ENCODE measurements at places on chromosomes 6 and 20.

DNA sequence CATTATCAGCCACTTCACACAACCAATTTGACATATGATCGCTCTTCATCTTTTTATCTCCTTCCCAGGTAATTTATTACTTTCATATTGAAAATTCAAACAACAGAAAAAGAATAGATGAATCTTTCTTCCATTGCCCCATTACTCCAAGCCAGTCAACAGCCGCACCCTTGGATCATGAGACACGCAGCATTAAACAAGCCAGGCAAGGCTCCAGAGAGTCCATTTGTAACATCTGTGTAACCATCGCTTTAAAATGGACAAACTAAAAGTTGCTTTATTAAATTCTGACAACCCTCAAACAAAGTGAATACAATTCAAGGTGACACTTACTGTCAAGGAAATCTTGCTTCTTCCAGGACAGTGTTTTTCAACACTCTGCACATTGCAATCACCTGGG, 200.3 kb downstream of the EPM2A start:
- DNase-seq: peak; percentile 65

DNA sequence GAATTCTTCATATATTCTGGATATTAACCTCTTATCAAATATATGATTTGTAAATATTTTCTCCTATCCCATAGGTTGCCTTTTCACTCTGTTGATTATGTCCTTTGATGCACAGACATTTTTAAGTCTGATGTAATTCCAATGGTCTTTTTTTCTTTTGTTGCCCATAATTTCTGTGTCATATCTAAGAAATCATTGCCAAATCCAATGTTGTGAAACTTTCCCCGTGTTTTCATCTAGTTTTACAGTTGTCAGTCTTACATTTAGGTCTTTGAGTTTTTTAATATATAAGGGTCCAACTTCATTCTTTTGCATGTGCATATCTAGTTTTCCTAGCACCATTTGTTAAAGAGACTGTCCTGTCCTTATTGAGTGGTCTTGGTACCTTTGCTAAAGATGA, 111.5 kb downstream of the SESN1 start:
- no peak for DNase-seq

- DNase-seq: no peak
Measured at GRCh38 chr6:84696166-84696565, 68.2 kb downstream of the TBX18 start.

- DNase-seq: no peak
Measured at GRCh38 chr6:150717419-150717818, 117.7 kb downstream of the PLEKHG1 start.

DNA sequence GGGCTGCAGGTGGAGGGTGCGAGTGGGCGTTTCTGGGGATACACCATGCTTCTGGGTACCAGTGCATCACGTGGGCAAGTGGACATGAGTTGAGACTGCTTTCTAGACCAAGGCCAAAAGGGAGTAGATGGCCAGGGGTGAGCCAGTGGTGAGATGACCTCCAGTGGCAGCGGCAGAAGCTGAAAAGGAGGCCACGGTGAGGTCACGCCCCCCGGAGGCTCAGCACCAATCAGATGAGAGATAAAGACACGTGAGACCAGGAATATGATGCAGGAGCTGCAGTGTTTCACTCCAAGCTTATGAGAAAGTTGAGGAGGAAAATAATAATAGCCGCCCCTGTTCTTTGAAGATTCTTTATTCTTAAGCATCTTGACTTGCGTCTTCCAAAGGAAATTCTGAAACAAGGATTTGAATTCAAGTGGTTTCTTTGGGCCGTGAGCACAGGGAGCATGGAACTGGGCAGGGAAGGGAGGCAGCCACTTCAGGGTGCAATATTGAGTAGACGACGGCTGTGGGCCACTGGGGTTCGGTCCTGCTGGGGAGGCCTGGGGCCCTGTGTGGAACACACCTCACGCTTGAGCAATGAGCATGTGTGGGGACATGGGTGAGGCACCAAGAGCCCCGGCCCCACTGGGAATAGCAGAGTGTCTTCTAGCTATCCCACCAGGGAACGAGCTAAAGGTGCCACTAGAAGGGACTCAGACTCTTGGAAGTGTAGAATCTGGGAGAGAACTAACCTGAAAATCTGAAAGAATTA, 156.7 kb upstream of the LRFN2 start:
- no peak for DNase-seq

- no peak for DNase-seq
Measured at GRCh38 chr6:118935978-118936703, 1.2 kb upstream of the MCM9 start.

Measured in NCI-H1092 (cell line).